ENCODE measurements at places on chromosomes 5 and 9.

GRCh38 chr5:170315154-170315553 lies 17.6 kb upstream of the LCP2 start:
- ATAC-seq, result peak; percentile 93

DNA sequence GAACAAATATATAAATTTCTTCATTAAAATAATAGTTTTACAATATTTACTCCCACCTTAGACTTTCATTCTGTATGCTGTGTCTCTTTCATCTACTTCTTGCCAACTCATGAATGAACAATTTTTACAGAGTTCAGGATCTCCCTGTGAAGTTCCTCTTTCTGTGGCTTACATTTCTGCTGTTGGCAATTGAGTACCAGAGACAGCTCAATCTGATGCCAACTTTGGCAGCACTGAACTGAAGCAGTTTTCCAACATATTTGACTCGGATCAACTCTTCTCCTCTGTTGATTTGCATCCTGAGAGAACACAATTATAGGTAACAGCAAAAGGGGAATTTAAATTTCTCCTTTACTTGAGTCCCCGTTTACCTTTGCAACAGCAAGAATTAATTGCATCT lies 1262.2 kb downstream of the EFNA5 start:
- no peak for ATAC-seq

GRCh38 chr5:93590493-93590892 lies 7.5 kb downstream of the NR2F1 start:
- no peak for ATAC-seq

DNA sequence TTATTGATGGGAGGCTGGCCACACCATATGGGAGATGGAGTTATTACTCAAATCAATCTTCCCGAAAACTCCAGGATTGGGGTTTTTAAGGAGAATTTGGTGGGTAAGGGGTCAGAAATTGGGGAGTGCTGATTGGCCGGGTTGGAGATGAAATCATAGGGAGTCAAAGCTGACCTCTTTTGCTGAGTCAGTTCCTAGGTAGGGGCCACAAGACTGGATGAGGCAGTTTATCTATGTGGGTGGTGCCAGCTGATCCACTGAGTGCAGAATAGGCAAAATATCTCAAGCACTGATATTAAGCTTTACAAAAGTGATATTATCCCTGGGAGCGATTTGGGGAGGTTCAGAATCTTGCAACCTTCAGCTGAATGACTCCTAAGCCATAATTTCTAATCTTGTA lies 75.7 kb upstream of the CLINT1 start:
- no peak for ATAC-seq

GRCh38 chr5:158938200-158938599 lies 161.5 kb downstream of the EBF1 start:
- ATAC-seq, result no peak

GRCh38 chr9:4838189-4838546 lies 45.4 kb downstream of the RCL1 start:
- no peak for ATAC-seq

DNA sequence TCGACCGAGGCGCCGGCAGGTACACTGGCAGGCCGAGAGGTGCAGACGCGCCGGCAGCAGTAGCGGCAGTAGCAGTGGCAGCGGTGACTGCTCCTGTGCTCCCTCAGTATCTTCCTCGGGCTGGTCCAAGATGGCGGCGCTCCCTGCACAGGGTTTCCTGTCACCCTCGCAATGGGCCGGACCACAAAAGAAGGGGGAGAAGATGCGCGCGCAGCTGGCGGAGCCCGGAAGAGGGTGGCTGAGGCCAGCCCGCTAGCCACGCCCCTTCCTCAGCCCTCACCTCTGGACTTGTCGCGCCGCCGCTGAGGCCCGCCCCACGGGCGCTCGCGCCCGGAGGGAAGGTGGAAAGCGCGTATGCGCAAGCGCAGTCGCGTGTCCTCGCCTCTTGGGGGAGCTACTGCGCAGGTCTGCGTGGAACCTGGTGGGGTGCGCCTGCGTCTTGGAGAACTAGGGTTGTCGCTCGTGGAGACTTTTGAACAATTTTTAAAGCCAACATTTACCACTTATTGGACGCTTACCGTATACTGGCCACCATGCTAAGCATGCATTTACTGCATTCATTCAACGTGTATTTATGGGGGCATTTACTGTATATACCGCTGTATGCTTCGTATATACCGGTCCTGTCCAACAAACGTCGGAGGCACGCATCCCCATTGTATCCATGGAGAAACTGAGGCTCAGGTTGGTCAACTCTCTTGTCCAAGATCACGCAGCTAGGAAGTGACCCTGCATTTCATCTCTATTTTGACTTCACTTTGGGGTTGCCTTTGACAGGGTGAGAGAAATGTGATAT lies at the start of gene RAB14:
TSS of gene RAB14 (minus strand) at position 132 of the 796 bp plus-strand sequence. CDS start 8,457 bp downstream, outside the sequence.
- ATAC-seq, result peak; percentile 98

GRCh38 chr5:72441094-72441723 lies 66.0 kb downstream of the ZNF366 start:
- no peak for ATAC-seq

GRCh38 chr9:99931155-99931840 lies 24.8 kb downstream of the STX17 start:
- no peak for ATAC-seq

GRCh38 chr5:39608024-39608423 lies 183.2 kb upstream of the DAB2 start:
- peak; percentile 87 for ATAC-seq

- ATAC-seq, result no peak
These were observed 395.1 kb downstream of the ARHGEF28 start for GRCh38 chr5:74021126-74021525.

GRCh38 chr9:85871008-85871407 lies 69.9 kb upstream of the NAA35 start:
- ATAC-seq, result no peak

GRCh38 chr9:15077946-15078729 lies 167.9 kb upstream of the FREM1 start:
- no peak for ATAC-seq

GRCh38 chr9:130132746-130133145 lies 39.5 kb upstream of the NCS1 start:
- no peak for ATAC-seq

GRCh38 chr9:589723-590122 lies 251.8 kb upstream of the DMRT1 start:
- ATAC-seq, result peak; percentile 89

- peak; percentile 23 for ATAC-seq
These were observed 29.6 kb downstream of the MAML1 start for GRCh38 chr5:179762079-179762780.

DNA sequence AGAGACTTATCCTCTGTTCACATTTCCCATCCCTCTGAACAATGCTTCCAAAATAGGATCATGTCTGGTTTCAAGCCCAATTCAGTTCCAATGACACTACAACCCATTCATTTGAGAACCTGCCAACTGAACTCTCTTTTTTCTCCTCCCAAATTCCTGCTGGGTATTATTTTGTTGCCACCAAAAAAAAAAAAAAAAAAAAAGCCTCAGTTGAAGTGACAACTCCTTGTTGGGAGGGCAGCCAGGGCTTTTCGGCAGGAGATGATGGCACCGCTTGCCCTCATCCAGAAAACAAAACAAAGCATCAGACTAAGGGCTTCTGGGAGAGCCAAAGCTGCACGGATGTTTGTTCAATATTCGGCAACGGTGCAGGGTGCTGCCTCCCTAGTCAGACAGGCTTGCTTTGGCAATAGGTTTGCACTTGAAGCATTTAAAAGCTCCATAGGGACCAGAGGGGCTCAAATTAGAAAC lies 30.6 kb upstream of the TRIM32 start:
- no peak for ATAC-seq

DNA sequence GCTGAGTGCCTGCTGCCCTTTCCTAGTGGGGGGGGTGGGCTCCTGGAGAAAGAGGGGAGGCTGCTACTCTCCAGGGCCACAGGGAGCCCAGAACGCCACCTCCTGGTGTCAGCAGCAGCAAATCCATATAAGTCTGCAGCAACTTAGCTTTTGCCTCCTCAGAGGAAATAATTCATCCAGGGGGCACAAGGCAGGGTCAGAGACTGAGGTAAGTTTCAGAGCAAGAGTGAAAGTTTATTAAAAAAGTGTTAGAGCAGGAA lies 4.0 kb upstream of the CLPTM1L start:
- ATAC-seq, result no peak

DNA sequence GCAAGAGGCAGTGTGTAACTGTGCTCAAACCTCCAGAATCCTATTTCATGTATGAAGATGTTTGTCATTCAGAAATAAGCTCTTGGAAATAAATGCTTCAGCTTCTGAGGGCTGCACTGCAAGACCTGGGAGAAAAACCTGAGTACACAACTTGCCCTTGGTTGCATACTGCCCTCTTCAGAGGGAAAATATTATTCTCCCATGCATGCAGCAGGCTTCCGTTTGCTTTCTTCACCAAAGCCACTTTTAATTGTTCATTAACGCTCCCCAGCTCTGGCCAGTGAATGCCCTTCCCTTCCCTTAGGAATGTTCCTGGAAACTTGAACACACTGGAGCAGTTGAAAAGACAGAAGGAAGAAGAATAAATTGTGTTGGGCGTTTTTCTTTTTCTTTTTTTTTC lies 2.5 kb upstream of the WHRN start:
- ATAC-seq, result no peak

- ATAC-seq, result no peak
These were observed 166.1 kb downstream of the MACROH2A1 start for GRCh38 chr5:135232958-135233357.

- ATAC-seq, result no peak
These were observed 80.6 kb downstream of the COL23A1 start for GRCh38 chr5:178509491-178510057.

- no peak for ATAC-seq
These were observed 47.5 kb downstream of the UIMC1 start for GRCh38 chr5:176959051-176959450.

DNA sequence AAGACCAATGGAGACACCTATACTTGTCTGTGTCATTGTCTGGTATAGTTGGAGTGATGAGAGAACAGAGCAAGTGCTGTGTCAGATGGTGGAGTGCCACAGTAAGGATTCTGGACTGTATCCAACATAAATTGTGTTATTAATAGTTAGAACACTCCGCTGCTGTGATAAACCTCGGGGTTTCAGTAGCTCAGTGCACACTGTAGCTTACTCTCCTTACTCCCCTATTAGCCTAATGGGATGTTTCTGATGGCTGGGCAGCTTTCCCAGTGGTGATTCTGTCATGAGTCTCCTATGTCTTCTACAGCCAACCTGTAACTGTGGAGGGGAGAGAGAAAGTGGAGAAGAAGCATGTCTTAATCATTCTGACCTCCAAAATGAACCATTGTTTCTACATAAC lies 127.6 kb upstream of the PTCH1 start:
- ATAC-seq, result no peak

- no peak for ATAC-seq
These were observed 13.8 kb upstream of the TGFBI start for GRCh38 chr5:136015003-136015375.

Data from gastroesophageal sphincter (tissue), 4 donors.